ENCODE measurements at places on chromosomes 5 and 9.

DNA sequence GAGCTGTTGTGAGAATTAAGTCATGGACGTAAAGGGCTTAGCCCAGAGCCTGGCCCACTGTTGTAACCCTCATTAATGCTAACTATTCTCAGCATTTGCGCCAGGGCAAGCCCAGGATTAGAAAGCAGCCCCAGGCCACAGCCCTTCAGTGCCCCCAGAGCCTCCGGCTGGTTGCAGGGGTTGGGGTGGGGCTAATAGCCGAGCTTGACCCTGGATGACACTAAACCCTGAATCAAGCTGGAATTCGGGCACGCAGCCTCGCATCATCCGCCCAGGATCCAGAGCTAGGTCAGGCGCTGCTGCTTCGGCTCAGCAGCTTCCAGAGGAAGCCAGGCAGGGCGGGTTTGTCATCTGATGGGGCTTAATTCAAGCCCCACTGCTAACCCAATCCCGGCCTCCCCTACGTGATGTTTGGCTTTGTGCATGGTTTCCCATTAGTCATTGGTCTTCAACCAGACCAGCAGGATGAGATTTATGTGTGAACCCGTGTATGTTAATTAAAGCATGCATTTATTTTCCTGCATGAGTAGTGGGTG is 1.2 kb upstream of the MEGF9 start:
- peak; percentile 84 for DNase-seq

DNA sequence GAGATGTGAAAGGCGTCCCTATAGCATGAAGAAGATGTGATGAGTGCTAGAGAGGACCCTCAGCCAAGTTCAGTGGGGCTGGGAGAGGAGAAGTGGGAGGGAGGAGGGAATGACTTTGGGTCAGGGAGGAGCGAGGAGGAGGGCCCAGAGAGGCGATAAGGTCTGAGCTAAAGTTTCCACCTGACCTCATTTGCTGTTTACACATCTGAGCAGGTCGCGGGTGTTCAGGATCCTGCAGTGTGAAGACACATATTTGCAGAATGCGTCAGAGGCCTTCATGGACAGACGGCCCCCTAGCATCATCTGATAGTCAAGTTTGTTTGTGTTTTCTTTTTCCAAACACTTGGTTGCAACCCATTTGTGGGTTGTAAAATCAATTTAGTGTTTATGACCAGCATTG is 18.9 kb upstream of the IGFBPL1 start:
- peak; percentile 74 for DNase-seq

DNA sequence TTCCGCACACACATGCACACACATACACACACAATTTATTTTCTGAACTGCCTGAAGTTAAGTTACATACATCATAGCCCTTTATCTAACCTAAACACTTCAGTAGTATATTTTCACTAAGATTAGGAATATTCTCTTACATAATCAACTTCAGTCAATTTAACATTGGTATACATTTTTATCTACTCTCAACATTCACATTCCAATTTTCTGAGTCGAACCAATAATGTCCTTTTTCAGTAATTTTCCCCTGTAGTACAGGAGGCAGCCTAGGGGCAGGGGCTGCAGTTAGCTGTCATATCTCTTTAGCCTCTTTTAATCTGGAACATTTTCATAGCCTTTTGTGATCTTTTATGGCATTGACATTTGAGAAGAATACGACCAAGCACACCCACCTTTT is 150.1 kb downstream of the DAB2IP start:
- DNase-seq = no peak

GRCh38 chr9:83940590-83941303 is 19.5 kb upstream of the KIF27 start:
- no peak for DNase-seq

DNA sequence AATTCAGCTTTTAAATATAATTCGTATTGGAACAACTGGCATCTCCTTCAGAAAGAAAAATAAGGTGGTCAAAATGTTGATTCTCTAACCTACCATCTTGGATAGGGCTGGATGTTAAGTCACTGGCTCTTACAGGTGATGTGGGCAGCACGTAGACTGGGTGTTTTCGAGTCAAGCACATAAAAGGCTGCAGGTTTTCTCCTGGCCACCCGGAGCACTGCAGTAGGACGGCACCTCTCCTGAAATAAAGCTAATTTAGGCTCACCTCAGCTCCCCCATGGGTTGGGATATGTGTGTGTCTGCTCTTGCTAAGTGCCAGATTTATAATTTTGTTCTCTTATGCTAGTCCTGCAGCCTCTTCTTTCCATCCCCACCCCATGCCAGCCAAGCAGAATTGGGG is 80.3 kb downstream of the IQGAP2 start:
- DNase-seq = no peak
